H1 (cell line): ENCODE measurements at places on chromosomes 5 and 9. TPM values are rescaled to one million over a fixed set of nuclear protein-coding genes. Genes with fewer than 3 reads are reported as not detected.

DNA sequence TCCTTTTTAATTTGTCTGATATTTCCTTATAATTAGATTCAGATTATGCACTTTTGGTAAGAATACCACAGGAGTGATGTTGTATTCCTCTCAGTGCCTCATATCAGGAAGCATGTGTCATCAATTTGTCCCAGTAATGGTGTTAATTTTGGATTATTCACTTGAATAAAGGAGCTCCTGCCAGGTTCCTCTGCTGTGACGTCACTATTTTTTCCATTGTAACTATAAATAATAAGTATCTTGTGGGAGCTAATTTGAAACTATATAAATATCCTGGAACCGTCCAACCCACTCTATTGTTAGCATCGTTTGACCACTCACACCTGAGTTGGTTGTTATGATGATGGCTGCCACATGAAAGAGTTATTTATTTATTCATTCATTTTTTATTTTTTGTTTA, 107.9 kb downstream of the INVS start:
- no peak for DNase-seq

DNA sequence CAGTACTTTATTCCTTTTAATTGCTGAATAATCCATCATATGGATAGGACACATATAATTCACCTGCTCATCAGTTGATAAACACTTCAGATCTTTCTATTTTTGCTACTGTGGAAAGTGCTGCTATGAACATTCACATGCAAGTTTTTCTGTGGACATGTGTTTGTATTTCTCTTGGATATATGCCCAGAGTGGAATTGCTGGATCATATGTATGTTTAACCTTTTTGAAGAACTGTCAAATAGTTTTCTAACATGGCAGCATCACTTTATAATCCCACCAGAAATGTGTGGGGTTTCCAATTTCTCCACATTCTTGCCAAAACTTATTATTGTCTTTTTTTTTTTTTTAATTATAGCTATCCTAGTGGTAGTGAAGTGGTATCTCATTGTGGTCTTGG, 15.1 kb downstream of the CARTPT start:
- DNase-seq, result no peak

DNA sequence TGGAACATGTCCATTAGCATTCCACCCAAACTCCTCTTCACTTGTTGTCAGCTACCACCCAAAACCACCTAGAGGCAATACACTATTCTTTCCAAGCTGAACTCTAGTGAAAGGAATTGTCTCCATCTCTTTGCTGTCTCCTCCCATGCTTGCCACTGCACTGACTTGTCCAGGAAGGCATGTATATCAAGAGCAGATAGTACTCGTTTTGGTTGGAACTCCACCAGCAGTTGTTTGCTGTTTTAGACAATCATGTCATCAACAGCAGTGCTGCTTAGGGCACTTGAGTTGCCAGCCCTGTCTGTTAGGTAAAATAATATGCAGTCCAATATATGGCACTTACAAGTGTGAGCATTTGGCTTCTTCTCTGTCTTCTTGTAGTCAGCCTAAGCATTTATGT, 80.0 kb upstream of the SAP30L start:
- DNase-seq, result no peak

CLTA gene
- 236 and 239 TPM in 2 replicates for total RNA-seq

PRPF4 gene
- 33.4 and 36.8 TPM in 2 replicates for total RNA-seq

FYB1 gene
- total RNA-seq, result not detected in 2 replicates
